Naive thymus-derived CD8-positive, alpha-beta T cell (primary cell): ENCODE measurements at places on chromosomes 5 and 9. TPM values are rescaled to one million over a fixed set of nuclear protein-coding genes. Genes with fewer than 3 reads are reported as not detected.

DNA sequence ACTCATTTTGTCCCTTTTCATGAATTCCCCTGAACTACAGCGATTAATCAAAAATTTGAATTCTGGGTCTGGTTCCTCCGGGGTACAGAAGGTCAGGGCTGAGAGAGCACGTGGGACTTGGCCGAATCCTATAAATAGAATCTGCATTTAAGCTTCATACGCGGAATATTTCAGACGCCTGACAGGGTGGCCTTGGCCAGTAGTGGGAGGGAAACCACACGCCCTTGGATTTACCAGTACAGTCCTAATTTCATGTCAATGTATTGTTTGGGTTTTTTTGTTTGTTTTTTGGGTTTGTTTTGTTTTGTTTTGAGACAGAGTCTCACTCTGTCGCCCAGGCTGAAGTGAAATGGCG is 21.5 kb upstream of the NIPBL start:
- H3K27me3 ChIP-seq = peaks cover 8% of the 10 kb centered on the region
- no peaks in the 10 kb centered on the region for H3K4me1 ChIP-seq
- DNase-seq = no peak
- H3K27ac ChIP-seq = no peak overlapping the region
- H3K4me3 ChIP-seq = no peak overlapping the region

DNA sequence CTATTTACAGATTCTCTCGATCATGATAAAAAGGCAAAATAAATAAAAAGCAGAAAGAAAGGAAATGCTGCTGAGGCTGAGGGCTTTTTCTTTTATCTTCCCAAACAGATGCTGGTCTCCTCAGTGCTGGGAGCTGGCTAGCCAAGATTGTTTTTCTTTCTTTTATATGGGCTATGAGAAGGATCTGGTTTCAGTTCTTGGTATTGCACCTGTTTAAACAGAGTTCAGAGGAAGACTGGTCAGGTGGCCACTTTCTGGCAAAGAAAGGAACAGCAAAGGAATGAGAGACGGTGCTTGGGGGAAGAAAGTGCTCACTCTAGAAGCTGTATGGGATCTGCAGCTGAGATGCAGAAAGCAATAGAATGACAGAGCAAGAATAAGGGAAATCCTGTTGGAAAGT is 88.9 kb downstream of the SLF1 start:
- no peaks in the 10 kb centered on the region for H3K36me3 ChIP-seq
- H3K27ac ChIP-seq = no peak overlapping the region
- H3K4me3 ChIP-seq = no peak overlapping the region
- H3K4me1 ChIP-seq = no peaks in the 10 kb centered on the region
- DNase-seq = no peak

- no peak overlapping the region for H3K4me3 ChIP-seq
- no peak for DNase-seq
- H3K27me3 ChIP-seq = no peaks in the 10 kb centered on the region
- no peaks in the 10 kb centered on the region for H3K4me1 ChIP-seq
- peaks cover 7% of the 10 kb centered on the region for H3K36me3 ChIP-seq
These were observed 249.4 kb downstream of the NPR3 start for GRCh38 chr5:32960340-32961058.

The CCIN gene
- total RNA-seq = not detected

DNA sequence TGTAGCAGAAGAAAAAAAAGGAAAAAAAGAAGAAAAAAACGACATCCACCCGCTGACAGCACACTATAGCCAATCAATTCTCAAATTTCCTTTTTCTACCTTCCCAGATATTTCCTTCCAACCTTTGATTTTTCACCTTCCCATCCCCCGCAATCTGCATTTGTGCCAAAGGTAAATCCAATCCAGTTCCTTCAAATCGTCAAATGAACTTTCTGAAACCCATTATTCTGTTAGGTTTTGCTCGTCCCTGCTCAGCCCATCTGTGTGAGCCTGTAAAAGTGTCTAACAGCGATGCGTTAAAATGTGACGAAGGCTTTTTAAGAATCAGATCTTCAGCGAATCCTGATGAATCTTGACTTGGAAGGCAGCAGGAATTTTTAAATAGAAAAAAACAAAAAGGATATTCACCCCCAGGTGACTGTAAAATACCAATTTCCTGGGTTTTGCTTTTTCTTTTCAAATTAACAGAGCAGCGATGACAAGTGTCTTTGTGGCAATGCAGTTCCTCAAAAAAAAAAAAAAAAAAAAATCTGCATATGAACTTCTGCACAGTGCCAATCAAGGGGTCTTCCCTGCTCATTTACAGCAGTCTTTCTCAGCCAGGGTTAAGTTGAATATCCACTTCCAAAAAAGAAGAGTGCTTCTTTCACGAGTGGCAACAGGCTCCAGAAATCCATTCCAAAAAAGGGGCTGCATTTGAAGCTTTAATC is 367 bp upstream of the SHC3 start:
- peaks cover 43% of the 10 kb centered on the region for H3K27me3 ChIP-seq
- H3K4me3 ChIP-seq = no peak overlapping the region
- H3K4me1 ChIP-seq = peaks cover 23% of the 10 kb centered on the region
- no peak for DNase-seq

DNA sequence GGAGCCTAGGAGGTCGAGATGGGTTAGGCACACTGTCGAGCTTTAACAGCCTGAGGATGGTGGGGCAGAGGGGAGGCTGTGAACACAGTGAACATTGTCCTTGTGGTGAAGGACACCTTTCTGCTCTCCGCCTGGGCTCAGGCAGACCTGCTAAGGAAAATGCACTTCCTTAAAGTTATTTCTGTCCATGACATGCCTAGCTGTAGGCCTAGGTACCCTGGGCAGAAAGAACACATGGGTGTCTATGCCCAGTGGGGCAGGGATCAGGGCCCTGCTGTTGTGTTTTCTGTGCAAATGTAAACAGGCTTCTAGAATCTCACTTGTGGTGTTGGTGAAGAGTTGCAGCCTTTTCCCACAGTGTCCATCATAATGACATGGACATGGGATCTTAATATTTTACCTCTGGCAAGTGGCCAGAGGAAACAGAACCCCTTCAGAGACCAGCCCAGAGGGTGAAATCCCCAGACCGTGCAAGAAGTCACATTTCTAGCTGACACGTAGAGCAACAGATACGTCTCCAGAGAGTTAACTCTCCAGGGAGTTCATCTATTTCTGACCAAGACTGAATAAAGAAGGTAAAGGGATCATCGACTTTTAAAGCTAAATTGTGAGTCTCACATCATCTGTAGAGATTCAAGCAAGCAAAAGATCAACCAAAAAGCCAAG is 79.2 kb downstream of the C9orf152 start:
- DNase-seq = no peak
- H3K4me3 ChIP-seq = no peak overlapping the region
- H3K27me3 ChIP-seq = no peaks in the 10 kb centered on the region
- H3K36me3 ChIP-seq = no peaks in the 10 kb centered on the region

DNA sequence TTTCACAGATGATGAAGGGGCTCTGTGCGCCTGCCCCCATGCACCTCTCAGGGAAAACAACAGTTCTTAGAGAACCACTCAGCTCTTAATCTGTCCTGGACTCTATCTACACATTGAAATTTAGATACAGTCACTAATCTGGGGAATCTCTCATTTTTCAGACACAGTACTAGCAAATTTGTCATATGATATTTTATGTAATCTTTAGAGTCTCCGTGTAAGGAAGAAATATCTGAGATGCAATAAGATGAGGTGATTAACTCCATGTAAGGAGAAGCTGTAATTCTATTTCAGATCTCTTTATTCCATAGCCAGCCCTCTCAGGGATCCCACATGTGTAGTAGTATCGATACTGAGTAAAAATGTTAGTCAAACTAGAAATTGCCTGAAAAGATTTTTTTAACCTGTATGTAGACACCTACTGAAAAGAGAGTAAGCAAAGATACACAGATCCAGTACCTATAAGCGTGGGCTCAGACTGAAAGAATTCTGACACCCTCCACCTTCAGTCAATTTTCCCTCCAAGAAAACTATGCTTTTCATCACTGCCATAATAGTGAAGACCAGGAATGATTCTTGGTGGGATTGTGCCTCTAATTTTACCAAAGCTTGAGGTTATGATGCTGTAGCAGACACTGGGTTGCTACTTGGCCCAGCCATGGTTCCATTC is 279.6 kb upstream of the TMEM161B start:
- no peak for DNase-seq
- no peaks in the 10 kb centered on the region for H3K4me1 ChIP-seq
- H3K4me3 ChIP-seq = no peak overlapping the region
